ENCODE measurements at places on chromosomes 3 and 15.

DNA sequence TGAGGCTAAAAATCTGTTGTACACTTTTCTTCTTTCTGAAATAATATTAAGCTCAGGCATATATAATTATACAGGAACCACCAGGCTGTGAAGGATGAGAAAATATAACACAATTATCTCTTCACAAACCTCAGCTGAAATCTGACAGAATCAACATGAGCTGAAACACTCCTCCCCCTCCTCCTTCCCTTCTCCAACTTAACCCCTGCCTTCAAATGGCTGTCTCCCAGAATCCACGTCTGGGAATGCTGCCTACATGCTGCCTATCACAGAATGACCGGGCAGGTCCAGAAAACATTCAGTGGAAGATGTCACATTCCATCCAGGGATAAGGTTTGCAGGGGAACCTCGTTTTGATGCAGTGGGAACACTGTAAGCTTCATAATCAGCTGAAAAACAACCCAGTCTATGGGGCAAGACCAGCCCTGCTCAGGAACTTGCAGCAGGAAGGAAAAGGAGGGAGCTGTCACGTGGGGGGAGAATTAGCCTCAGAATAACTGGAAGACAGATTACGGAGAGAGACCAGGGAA lies 44.0 kb upstream of the SEMA6D start:
- H3K4me1 ChIP-seq = peaks cover 10% of the 10 kb centered on the region
- no peak overlapping the region for H3K27ac ChIP-seq
- DNase-seq = no peak
- H3K36me3 ChIP-seq = no peaks in the 10 kb centered on the region

DNA sequence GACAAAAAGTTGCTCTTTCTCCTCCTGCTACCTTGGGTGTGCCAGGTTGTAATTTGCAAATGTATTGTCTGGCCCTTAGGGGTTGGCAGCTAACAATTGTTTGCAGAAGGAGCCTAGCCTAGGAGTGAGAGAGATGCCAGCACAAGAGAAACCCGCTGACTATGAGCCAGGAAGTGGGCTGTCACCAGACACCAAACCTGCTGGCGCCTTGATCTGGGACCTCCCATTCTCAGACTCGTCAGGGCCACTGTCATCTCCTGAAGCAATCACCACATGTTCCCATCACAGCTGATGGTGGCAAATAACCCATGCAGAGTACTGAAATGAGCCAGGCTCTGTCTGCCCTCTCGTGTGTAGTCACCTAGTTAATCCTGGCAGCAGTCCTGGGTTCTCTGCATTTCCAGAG lies 406.4 kb upstream of the NPAP1 start:
- no peak overlapping the region for H3K27ac ChIP-seq
- no peaks in the 10 kb centered on the region for H3K27me3 ChIP-seq
- DNase-seq = no peak
- no peaks in the 10 kb centered on the region for H3K36me3 ChIP-seq

GRCh38 chr15:71010997-71011396 lies 104.3 kb upstream of the THSD4 start:
- DNase-seq = no peak
- no peaks in the 10 kb centered on the region for H3K36me3 ChIP-seq
- no peak overlapping the region for H3K4me3 ChIP-seq
- H3K4me1 ChIP-seq = no peaks in the 10 kb centered on the region
- H3K27me3 ChIP-seq = no peaks in the 10 kb centered on the region
- no peak overlapping the region for H3K27ac ChIP-seq

DNA sequence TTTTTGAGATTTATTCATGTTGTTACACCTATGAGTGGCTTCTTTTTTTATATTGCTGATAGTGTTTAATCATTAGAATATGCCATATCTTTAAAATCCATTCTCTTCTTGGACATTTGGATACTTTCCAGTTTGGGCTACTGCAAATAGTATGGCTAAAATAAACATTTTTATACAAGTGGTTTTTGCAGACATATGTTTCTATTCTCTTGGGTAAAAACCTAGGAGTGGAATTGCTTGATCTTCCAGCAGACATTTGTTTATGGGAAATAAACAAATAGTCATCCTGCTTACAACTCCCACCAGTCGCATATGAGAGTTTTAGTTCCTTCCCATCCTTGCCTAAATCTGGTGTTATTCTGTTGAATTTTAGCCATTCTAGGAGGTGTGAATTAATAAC lies 193.1 kb downstream of the ALCAM start:
- DNase-seq = no peak
- no peaks in the 10 kb centered on the region for H3K4me1 ChIP-seq

DNA sequence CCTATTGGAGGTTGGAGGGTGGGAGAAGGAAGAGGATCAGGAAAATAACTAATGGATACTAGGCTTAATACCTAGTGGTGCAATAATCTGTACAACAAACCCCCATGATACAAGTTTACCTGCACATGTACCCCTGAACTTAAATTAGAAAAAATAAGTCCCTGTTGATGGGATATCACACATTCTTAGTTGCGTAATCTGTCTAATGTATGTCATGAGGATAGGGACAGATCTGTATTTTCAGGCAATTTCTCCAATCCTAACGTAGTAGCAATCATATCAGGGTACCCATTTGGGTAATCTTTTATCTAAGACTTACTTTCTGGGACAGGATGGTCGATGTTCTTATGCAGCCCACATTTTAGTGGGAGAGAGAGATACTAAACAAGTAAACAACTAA lies 239.1 kb upstream of the AZI2 start:
- H3K4me3 ChIP-seq = no peak overlapping the region
- DNase-seq = no peak
- no peak overlapping the region for H3K27ac ChIP-seq
- no peaks in the 10 kb centered on the region for H3K27me3 ChIP-seq
- H3K36me3 ChIP-seq = no peaks in the 10 kb centered on the region
- no peaks in the 10 kb centered on the region for H3K4me1 ChIP-seq

- H3K27ac ChIP-seq = peak overlapping the region; percentile 31
- DNase-seq = no peak
- H3K36me3 ChIP-seq = no peaks in the 10 kb centered on the region
- H3K4me3 ChIP-seq = no peak overlapping the region
Observed at GRCh38 chr3:26438325-26438940, 184.1 kb upstream of the LRRC3B start.

- peak overlapping the region; percentile 92 for H3K27ac ChIP-seq
- no peaks in the 10 kb centered on the region for H3K27me3 ChIP-seq
- H3K4me3 ChIP-seq = no peak overlapping the region
- no peak for DNase-seq
Observed at GRCh38 chr15:73981761-73982221, 10.3 kb downstream of the STOML1 start.

- H3K27ac ChIP-seq = no peak overlapping the region
- H3K36me3 ChIP-seq = no peaks in the 10 kb centered on the region
- no peak overlapping the region for H3K4me3 ChIP-seq
- DNase-seq = no peak
- H3K4me1 ChIP-seq = no peaks in the 10 kb centered on the region
Observed at GRCh38 chr3:151182349-151183079, 20.5 kb downstream of the GPR171 start.

DNA sequence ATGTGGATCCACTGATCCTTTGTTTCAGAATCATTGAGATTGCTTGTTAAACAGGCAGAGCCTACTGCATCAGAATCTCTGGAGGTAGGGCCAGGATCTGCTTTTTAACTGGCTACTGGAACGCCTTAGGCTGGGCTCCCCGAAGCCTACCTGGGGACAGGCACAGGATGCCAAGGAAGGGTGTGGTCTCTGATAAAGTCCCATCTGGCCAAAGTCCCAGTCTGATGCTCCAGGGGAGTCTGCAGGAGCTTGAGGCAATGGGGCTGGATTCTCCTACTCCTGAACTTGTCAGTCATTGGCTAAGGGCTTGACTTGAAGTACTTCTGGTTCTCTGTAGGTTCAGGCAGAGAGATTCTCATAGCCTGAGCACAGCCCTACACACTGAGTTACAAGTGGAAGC lies 22.4 kb upstream of the CCK start:
- H3K27ac ChIP-seq = no peak overlapping the region
- no peak for DNase-seq
- no peaks in the 10 kb centered on the region for H3K36me3 ChIP-seq
- peaks cover 2% of the 10 kb centered on the region for H3K4me1 ChIP-seq
- H3K4me3 ChIP-seq = no peak overlapping the region
- H3K27me3 ChIP-seq = no peaks in the 10 kb centered on the region

DNA sequence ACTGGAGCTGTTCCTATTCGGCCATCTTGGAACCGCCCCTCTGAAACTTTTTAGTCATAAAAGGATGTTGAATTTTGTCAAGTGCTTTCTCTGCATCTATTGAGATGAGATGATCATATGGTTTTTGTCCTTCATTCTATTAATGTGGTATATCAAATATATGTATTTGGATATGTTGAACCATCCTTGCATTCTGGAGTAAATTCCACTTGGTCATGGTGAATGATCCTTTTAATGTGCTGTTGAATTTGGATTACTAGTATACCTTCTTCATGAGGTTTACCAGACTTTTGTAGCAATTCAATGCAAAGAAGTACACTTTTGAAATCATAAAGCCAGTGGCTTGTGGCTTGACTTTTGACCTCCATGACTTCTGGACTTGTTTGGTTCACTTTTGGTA lies 33.4 kb upstream of the XRN1 start:
- H3K36me3 ChIP-seq = peaks cover 53% of the 10 kb centered on the region
- H3K27ac ChIP-seq = no peak overlapping the region
- H3K4me1 ChIP-seq = no peaks in the 10 kb centered on the region
- no peak overlapping the region for H3K4me3 ChIP-seq
- DNase-seq = no peak

- H3K27me3 ChIP-seq = no peaks in the 10 kb centered on the region
- H3K4me1 ChIP-seq = no peaks in the 10 kb centered on the region
- H3K36me3 ChIP-seq = no peaks in the 10 kb centered on the region
- no peak for DNase-seq
Observed at GRCh38 chr3:190443257-190443656, 6.4 kb downstream of the TMEM207 start.

DNA sequence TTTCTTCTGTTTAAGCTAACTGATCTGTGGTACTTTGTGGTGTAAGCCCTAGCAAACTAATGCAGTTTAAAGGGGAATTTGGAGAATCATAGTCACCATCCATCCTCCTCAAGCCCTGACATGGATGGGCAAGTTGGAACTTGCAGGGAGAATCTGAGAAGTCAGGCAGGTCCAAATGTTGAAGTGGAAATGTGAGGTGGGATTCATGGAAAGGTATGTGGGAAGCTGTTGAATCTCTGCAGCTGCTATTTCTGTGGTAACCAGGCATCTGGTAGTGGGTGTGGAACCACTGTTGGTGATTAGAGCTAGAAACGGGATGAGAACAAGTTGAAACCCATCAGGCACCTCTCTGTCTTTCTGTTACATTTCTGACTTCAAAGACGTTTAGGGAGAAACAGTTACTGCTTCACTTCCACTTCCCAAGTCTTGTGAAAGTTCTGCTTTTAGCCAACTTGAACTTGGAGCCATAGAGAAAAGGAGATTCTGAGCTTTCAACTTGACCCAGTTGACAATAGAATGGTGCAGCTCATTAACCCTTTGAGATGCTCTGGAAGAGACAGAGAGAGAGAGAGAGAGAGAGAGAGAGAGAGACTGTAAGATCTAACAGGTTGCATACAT lies 38.1 kb upstream of the NMNAT3 start:
- H3K4me1 ChIP-seq = no peaks in the 10 kb centered on the region
- no peak overlapping the region for H3K27ac ChIP-seq
- no peak overlapping the region for H3K4me3 ChIP-seq
- H3K36me3 ChIP-seq = no peaks in the 10 kb centered on the region

GRCh38 chr3:157064402-157064801 lies 95.5 kb downstream of the CCNL1 start:
- H3K27me3 ChIP-seq = no peaks in the 10 kb centered on the region
- no peak for DNase-seq
- no peaks in the 10 kb centered on the region for H3K4me1 ChIP-seq
- no peak overlapping the region for H3K27ac ChIP-seq

- DNase-seq = no peak
- peaks cover 28% of the 10 kb centered on the region for H3K36me3 ChIP-seq
- no peak overlapping the region for H3K4me3 ChIP-seq
- H3K27ac ChIP-seq = no peak overlapping the region
- H3K27me3 ChIP-seq = no peaks in the 10 kb centered on the region
- no peaks in the 10 kb centered on the region for H3K4me1 ChIP-seq
Observed at GRCh38 chr3:48960841-48961413, 29.1 kb upstream of the P4HTM start.

- H3K4me1 ChIP-seq = no peaks in the 10 kb centered on the region
- H3K27ac ChIP-seq = no peak overlapping the region
- no peaks in the 10 kb centered on the region for H3K36me3 ChIP-seq
- H3K27me3 ChIP-seq = no peaks in the 10 kb centered on the region
- DNase-seq = no peak
Observed at GRCh38 chr3:114609973-114610630, 316.3 kb downstream of the TIGIT start.

Data from suprapubic skin (tissue), 4 donors.